ENCODE measurements at places on chromosomes 16 and 17.

DNA sequence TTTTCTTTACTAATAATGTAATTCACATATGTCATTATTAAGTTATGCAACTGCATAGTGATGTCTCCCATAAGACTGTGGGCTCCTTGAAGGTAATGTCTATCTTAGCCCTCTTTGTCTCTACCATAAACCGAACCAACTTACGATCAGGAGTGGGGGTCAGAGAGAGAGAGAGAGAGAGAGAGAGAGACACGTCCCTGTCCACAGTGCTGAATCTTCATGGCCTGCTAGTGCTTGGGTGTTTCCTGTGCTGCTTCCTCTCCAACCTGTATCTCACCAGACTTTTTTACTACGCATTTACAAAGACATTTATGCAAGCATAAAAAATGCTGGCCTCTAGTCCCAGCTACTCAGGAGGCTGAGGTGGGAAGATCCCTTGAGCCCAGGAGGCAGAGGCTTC lies 52.2 kb upstream of the HAPSTR1 start:
- no peak for DNase-seq

- no peak for DNase-seq
These were observed 54.4 kb downstream of the MFSD11 start for GRCh38 chr17:76792348-76792747.

DNA sequence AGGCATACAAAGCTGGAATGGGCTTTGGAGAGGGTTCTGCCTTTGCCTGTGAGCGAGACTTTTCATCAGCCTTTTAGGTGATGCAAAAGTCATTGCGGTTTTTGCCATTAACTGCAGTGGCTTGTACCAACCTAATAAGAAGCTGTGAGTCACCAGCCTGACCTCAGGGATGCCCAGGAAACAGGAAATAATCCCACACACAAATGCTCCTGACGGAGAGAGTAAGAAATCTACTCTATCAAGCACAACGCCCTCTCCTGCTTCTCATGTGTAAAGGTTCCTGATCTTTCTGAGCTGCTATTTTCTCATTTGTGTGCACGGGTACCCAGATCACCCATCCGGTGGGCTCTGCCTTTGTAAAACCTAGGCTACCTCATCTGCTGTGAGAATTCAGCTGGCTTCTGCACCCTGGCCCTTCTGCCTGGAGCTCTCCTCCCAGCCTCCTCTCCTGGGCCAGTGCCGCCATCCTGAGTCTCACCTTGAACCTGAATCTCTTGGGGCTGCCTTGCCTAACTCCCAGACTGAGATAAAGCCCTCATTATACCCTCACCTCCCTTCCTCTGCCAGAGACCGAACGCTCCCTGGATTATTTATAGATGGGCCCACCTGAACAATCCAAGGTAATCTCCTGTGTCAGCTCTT lies 299.7 kb downstream of the C16orf95 start:
- no peak for DNase-seq

DNA sequence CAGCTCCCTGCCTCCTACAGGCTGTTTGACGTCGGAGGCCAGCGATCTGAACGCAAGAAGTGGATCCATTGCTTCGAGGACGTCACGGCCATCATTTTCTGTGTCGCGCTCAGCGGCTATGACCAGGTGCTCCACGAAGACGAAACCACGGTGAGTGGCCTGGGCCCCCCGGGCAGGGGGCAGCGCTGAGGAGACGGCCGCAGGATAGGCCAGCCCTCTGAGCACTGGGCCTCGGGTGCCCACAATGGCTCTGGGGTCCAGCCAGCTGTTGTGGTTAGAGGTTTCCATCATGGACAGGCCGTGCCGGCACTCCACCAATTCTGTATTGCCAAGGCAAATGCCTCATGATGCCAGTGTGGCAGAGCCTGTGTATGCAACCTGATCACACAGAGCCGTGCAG lies 88.6 kb downstream of the AMFR start:
- DNase-seq, result no peak

DNA sequence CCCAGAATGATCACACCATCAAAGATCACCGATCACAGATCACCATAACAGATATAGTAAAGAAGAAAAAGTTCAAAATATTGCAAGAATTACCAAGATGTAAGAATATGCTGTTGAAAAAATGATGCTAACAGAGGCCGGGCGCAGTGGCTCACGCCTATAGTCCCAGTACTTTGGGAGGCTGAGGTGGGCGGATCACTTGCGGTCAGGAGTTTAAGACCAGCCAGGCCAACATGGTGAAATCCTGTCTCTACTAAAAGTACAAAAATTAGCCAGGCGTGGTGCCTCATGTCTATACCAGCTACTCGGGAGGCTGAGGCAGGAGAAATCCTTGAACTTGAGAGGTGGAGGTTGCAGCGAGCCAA lies 53.2 kb downstream of the CPPED1 start:
- DNase-seq, result no peak

All from putamen (tissue), 1 donor.